Heart left ventricle (tissue), 16 donors: ENCODE measurements at places on chromosomes 1 and 21.

- no peak for DNase-seq
Observed at GRCh38 chr1:69291541-69291940, 276.2 kb upstream of the LRRC7 start.

- peak; percentile 84 for DNase-seq
Observed at GRCh38 chr1:25799935-25800702, at the start of gene SELENON. TSS of gene SELENON (plus strand) at chr1:25800193. CDS start at chr1:25800231, 38 bp downstream.

- no peak for DNase-seq
Observed at GRCh38 chr1:111281411-111281810, 9.2 kb upstream of the CHIA start.

- peak; percentile 44 for DNase-seq
Observed at GRCh38 chr1:207495801-207496792, at the start of gene CR1. TSS of gene CR1 (plus strand) at chr1:207496157. CDS start at chr1:207496268, 111 bp downstream.

DNA sequence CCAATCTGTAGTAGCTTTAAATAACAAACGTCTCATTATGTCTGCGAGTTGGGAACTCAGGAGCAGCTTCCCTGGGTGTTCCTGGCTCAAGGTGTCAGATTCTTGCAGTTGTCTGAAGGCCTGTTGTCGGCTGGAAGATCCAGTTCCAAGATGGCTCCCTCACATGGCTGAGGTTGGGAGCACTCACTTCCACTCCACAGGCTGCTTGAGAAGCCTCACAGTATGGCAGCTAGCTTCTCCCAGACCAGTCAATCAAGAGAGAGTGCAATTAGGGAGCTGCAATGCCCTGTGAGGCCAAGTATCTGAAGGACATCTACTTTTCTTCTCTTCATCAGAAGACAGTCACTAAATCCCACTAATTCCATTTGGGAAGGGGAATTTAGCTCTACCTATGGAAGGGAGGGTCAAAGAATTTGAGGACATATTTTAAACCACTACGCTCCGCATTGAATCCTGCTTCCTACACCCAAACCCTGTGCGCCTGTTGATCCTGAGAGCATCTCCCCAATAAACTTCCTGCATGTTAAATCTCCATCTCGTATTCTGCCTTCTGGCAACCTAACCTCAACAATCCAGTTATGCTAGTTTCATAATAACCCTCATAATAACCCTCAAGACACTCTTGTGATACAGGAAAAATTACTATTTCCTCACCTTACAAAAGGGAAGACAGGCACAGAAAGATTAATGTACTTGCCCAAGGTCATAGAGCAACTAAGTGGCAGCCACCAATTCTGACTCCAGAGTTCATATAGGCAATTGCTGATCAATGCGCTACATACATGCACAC lies 3.6 kb upstream of the VPS26C start:
- DNase-seq: no peak

DNA sequence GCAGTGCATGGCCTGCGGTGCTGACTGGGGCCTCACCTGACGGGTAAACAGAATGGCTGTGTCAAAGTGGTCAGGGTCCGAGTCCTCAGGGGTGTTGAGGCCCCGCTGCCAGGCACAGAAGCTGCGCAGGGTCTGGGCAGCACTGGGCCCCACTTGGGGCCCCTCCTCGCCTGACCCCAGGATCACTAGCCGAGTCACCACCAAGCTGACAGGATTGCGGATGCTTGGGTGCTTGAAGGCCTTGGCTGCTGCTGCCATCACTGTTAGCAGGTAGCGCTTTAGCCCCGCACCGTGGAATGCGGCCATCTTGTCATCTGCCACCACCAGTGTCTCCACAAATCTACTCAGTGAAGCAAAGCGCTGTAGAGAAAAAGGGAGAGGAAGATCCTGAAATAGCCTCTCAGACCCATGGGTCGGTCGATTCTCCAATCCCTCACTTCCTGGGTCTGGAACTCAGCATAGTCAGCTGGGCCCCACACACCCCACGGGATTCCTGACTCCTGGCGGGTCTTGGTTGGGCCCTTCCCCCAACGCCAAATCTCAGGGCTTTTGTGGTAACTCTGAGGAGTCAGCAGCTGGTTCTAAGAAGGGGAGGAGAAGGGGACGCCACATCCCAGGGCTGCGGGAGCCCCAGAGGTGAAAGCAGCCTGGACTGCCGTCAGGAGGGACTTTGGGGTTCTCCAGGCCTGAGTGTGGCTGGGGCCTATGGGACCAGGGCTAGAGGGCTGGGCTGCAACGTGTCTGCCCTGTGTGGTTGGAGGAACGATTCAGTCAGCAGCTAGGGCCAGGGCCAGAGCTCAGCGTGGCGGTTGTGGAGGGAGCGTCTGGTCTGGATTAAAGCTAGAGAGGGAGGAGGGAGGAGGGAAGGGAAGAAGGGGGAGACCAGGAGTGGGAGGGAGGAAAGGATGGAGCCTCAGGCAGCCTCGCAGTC lies 2.1 kb downstream of the ADAMTS4 start:
- DNase-seq: peak; percentile 55

- no peak for DNase-seq
Observed at GRCh38 chr1:235940285-235940684, 73.6 kb upstream of the LYST start.

DNA sequence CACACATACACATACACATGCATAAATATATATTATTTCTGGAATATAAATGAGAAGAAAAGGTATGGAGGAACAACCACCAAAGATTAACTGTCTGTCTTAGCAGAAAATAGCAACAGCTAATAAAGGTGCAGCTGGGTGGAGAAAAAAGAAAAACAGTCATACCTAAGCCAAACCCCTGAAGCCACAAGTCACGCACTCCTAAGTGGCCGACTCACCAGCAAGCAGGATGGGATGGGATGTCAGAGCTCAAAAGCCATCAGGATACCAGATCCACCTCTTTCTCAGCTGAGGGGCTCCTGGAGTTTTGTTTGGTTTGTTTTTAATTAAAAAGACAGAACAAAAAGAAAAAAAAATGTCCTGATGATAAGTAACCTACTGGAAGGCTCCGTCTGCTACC lies 64.7 kb upstream of the HIVEP3 start:
- no peak for DNase-seq

DNA sequence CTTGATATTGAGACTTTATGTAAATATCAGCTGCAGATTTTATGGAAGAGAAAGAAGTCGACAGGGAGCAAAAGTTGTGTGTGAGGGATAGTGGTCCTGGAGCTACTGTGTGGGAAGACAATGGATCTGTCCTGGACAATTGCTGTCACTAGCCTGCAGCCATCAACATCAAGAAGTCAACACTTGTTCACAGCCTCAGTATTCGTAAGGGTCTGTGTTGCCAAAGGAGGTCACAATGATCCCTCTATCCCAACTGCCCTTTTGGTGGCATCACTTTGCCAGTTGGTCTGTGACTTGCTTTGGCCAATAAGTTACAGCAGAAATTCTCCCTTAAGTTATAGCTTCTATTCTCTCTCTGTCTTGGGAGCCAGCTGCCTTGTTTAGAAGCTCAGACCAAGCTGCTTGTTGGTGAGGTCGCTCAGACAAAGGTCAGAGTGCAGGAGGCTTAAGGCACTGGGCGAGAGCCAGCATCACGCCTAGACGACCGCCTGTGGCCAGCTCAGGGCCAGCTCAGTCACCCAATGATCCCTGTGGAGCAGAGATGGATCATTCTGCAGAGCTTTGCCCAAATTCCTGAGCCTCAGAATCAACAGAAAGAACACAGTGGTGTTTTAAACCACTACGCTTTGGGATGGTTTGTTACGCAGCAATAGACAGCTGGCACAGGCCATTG lies 134.9 kb downstream of the RHOU start:
- DNase-seq: no peak

DNA sequence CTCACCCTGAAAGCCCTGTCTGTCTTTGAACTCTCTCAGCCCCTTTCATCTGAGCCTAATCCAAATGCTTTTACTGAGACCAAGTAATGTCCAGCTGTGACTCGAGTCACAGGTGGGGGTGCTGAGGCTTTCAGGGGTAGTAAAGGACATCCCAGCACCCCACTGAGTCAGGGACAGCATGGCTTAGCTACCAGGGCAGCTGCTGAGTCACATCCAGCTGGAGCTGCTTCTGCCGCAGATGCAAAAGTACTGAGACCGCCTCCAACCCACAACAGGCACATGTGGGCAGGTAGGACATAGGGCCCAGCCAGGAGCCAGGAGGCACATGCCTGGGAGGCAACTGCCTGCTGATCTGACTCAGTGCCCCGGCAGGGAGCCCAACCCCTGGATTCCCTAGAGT lies 6.7 kb upstream of the VSIG8 start:
- no peak for DNase-seq

- peak; percentile 76 for DNase-seq
Observed at GRCh38 chr1:12594966-12595756, 22.8 kb downstream of the DHRS3 start.

GRCh38 chr21:28066076-28066475 lies 926.6 kb downstream of the LTN1 start:
- DNase-seq: no peak

GRCh38 chr1:151221616-151222015 lies 23.3 kb downstream of the PIP5K1A start:
- no peak for DNase-seq

DNA sequence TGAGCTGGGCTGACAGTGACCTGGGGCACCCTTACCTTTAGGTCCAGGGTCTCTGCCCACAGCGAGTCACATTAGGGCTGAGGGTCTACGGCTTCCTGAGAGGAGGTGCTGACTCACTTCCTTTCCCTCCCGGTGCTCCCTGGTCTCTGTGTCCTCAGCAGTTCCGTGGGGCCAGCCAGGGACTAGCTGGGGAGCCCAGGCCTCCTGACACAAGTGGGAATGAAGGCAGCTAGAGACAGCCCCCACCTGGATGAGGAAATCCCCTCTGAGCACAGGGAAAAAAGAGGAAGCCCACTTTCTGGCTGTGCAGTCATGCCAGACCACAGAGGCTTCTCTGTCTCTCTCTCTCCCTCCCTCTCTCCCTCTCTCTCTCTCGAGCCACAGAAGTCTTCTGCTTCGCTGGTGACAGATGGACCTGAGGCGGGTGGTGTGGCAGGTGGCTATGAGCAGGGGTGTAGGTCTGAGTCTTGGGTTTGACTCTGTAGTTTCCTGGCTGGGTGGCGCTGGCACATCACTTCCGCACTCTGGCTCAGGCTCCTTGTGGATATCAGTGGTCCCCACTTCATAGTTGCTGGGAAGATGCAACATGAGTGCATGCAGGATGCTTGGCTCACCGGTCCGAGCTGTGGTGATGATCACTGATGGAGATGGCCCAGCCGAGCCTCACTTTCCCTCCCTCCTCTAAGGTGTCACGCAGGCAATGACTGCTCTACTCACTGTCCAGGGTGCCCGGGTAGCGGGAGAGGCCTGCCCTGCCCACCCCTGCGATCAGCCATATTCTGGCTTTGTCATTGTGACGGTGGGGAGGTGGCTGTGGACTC lies 3.5 kb downstream of the SLC66A1 start:
- DNase-seq: no peak

- DNase-seq: no peak
Observed at GRCh38 chr1:234989019-234989418, 139.6 kb downstream of the TOMM20 start.

GRCh38 chr1:205407970-205408369 lies 13.9 kb downstream of the LEMD1 start:
- no peak for DNase-seq

DNA sequence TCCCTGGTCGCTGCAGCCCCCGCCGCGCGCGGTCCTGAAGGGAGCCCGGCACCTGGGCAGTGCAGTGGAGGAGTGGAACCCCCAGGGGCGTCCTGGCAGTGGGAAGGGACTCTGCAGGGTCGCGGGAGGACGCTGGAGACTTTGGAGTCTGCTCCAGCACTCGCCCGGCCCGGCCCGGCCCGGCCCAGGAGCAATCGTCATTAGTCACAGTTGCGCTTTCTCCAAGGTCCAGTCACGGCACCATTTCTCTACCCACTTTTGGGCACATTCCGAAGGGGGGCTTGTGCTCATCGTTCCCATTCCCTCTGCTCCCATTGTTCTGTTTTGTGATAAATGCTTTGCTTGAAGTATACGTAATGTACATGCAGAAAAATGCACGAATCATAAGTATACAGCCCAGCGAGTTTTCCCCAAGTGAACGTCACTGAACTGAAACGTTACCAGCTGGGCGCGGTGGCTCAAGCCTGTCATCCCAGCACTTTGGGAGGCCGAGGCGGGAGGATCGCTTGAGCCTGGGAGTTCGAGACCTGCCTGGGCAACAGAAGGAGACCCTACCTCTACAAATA lies 999 bp downstream of the THAP3 start:
- DNase-seq: no peak

DNA sequence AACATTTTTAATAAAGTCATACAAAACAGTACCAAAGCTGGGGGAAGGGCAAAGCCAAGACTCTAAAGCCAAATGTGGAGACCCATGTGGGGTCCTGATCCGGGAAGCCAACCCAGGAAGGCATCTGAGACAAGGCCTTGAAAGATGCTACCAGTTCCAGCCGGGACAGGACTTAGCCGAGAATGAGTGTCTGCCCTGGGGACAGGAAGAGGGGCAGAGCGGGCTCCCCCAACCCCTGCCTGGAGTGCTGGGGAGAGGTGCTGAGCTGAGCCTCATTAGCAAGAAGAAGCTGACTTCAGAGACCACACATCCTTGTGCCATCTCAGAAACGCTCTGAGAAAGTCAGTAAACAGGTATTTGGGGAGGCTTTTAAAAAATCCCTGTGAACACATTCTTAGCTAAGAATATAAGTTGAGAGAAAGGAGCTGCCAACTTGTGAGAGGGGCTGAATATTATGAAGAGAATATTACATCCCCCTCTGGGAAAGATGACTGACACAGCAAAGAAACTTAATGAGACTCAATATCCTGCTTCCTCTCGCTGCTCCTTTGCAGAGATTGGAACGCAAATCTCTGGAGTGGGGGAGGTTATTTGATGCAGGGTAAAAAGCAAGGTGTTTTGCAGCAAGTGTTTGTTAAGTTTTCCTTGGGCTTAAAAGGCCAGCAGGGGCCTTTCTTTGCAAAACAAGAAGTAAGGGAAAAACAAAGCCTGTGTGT lies 103.3 kb upstream of the KCND3 start:
- DNase-seq: no peak

- DNase-seq: no peak
Observed at GRCh38 chr1:170085091-170085490, 10.6 kb upstream of the KIFAP3 start.

GRCh38 chr1:225763716-225764548 lies 13.7 kb upstream of the SRP9 start:
- DNase-seq: no peak

GRCh38 chr1:118828038-118828437 lies 160.1 kb downstream of the TBX15 start:
- no peak for DNase-seq

- no peak for DNase-seq
Observed at GRCh38 chr21:32921632-32922230, 104.0 kb upstream of the OLIG2 start.

- DNase-seq: no peak
Observed at GRCh38 chr1:30371179-30371788, 352.1 kb downstream of the MATN1 start.

DNA sequence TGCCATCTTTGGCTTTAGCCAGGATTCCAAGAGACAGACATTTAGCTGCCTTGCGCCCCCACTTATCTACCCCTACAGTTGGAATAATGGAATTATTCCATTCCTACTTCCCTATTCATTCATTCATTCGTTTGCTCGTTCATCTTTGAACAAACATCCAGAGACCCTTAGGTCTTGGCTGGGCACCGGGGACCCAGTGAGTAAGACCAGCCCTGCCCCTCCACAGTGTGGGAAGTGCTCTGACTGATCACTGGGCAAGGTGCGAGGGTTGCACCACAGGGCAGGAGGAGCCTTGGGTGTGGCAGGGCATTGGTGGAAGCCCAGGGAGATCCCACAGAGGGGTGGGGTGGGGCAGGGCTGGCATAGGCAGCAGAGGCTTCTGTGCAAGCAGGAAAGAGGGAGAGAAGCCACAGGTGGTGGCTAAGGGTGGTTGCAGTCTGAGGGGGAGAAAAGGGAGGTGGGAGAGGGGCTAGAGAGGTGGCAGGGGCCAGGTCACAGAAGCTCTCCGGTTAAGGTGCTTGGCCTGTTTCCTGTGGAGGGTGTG lies 35.0 kb upstream of the TMEM61 start:
- no peak for DNase-seq
